ENCODE measurements at places on chromosomes 12 and 14.
A peak's percentile ranks its signal among the peaks of the same experiment; 100 is the strongest.

DNA sequence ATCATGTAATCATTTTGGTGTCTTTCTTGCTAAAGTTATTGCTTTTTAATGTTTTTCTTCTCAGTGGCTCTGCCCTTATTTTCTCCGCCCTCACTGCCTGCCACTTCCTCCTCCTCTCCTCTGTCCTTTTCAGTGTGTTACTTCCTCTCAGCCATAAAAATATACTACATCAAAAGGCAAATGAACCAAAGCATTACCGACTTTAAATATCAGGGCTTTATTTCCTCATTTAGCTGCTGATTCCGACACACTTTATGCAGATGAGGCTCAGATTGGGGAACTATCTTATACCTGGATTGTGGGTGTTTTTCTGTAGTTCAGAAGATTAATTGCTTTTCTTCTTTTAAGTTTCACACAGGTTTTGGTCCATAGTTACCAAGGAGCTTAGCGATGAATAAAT, 118.1 kb downstream of the CMAS start:
- DNase-seq: no peak

- DNase-seq: no peak
Observed at GRCh38 chr12:56632701-56633467, 2.8 kb upstream of the BAZ2A start.

- no peak for DNase-seq
Observed at GRCh38 chr14:74934476-74935359, 11.7 kb upstream of the RPS6KL1 start.

DNA sequence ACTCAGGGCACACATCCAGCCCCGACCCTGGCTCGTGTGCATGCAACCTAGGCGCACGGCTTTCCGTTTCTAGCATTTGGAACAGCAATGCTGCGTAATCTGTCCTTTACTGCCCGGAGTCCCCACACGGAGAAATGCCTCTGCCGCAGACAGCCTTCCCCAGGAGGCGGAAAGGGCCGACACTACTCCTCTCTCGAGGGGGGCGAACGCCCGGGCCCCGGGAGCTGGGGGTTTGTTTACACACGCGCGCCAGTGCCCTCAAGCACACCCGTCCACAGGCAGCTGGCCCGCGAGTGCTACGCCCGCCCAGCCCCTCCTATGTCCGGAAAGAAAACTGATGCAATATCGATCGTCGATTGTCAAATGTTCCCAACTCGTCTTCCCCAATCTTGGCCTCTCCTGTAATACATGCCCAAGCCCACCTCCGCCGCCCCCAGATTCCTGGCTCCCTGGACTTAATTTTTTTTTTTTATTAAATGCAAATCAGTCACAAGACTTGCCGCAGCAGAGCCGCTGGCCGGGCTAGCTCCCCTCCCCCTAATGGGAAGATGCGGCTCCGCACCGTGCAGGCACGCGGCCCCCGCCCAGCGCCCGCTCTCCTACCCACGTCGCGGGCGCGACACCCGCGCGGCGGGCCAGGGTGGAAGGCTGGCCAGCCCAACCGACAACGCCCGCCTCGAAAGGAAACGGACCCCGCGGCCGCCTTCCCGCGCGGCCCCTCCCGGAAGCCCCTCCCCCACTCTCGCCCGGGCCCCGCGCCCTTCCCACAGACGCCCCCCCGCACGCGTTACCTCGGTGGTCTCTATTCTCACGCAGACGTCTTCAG, 642 bp downstream of the SLC38A2 start:
- no peak for DNase-seq

- DNase-seq: peak; percentile 57
Observed at GRCh38 chr12:101616027-101616494, 21.3 kb downstream of the MYBPC1 start.

GRCh38 chr12:4289231-4289878, 15.8 kb downstream of the CCND2 start:
- no peak for DNase-seq

DNA sequence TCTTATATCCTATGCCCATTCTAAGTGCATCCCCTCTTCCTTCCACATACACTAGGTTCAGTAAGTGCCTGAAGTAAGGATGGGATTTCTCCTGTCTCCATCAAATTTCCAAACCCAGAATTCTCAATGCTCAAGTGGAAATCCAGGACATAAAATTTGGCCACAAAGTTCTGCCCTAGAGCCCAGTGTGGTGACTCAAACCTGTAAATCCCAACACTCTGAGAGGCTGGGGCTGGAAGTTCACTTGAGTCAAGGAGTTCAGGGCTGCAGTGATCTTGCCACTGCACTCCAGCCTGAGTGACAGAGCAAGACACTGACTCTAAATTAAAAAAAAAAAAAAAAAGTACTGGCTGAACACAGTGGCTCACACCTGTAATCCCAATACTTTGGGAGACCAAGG, 4.5 kb upstream of the ARF3 start:
- DNase-seq: no peak

- no peak for DNase-seq
Observed at GRCh38 chr14:58151133-58152013, 640 bp downstream of the ARMH4 start.

DNA sequence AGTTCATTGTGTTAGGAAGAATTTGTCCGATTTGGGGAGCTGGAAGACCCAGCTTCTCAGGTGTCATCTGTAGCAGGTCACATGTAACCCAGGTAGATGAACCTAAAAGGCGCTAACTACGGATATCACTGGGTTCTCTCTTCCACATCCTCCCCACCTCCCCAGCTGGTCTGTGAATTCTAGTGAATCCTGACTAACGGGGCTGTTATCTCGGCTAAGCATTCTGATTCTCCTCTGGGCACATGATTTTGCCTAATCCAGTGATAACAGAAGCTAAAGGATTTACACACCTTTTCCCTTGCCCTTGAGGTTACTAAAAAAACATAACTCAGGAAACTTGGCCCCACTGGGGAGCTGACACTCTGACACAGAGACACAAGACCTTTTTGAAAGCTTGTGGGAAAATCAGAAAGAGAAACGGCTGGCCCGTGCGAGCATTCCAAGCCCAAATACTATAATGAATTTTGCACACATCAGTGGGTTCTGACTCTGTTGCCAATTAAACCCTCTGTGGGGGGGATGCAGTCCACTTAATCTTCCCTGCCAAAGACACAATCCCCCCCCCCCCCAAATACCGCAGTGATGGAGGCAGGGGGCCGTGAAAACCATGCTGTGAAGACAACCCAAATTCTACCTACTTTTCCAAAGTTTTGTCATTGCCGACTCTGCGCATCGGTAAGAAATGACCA, 81.0 kb upstream of the FZD10 start:
- no peak for DNase-seq

DNA sequence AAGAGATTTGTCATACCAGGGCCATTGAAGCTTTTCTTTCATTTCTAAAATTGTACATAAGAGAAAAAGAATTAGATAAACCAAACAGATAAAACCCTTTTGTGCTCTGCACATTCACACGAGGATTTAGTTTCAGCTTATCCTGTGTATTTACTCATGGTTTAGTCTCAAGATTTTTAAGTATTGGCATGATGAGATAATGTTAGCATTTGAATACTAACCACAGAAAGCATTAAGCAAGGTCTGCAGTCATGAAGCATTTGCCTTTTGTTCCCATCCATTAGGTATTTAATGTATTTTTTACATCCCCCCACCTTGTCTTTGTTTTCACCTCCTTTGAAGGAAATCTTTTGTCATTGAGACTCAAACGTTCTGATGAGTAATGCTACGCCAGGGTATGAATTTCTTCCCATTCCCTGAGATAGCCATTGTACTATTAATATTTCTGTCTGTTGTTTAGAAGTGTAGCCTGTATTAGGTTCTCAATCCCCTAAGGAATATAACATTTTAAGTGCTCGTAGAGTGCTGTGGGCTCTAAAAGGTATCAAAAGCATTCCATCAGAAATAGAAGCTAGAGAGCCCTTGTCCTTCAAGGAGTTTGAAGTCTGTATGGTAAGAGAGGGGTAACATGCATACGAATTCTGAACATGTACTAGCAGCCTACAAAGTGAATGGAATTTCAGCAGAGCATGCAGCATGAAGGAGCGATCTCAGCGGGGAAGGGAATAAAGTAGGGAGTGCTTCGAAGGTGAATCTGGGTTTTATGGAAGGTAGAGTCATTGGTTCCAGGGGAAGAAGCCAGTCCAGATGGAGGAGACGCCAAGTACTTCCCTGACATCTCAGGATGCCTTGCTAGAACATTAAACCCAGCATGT, 22.3 kb downstream of the CRADD start:
- DNase-seq: no peak

DNA sequence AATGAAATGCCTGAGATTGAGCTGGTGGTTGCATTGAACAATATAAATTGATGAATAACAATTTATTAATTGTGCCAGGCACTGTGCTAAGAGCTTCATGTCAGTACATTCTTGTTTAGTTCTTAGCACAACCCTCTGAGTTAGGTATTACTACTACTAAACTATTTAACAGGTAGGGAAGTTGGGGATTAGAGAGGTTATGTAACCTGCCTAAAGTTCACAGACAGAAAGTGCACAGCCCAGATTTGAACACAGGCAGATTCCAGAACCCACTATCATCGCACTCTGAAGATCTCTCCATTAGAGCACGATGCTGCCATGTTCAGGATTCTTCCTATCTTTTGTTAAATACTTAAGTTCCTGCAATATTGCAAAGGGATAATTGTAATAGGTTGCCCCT, 49.3 kb downstream of the ETV6 start:
- DNase-seq: no peak

DNA sequence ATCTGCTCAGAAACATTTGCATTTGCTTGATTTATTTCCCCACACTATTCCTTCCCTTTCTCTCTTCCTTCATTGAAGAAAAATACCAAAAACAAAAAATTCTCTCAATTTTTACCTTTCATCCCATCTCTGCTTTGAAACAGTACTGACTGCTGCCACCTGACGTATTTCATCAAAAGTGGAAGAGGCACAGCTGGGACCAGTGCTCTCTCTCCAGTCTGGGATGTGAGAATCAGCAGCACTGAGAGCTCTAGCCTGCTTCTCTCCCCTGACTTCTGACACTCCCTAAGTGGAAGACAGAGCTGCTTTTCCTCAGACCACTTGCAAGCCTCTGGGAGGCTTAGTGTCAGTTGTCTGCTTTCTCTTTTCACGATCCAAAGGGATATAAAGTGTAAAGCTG, 36.9 kb downstream of the TTLL5 start:
- no peak for DNase-seq
